H1 (cell line): ENCODE measurements at places on chromosomes 3 and 15. TPM values are rescaled to one million over a fixed set of nuclear protein-coding genes. Genes with fewer than 3 reads are reported as not detected.

EPHB1 gene
- total RNA-seq: 5.9 TPM in 2 replicates

AMT gene
- total RNA-seq: 44.3 and 46.5 TPM in 2 replicates

DUOXA1 gene
- not detected in 2 replicates for total RNA-seq

CP gene
- 2.1 and 2.6 TPM in 2 replicates for total RNA-seq

PLA2G4F gene
- not detected in 2 replicates for total RNA-seq

- no peaks in the 10 kb centered on the region for H3K27me3 ChIP-seq
- H3K4me3 ChIP-seq: no peak overlapping the region
- no peaks in the 10 kb centered on the region for H3K36me3 ChIP-seq
- peaks cover 7% of the 10 kb centered on the region; the same call in 1 of the 2 replicates for H3K4me1 ChIP-seq
Observed at GRCh38 chr3:64796607-64797399, 109.0 kb upstream of the ADAMTS9 start.

- no peak overlapping the region for H3K4me3 ChIP-seq
- H3K36me3 ChIP-seq: no peaks in the 10 kb centered on the region
- no peaks in the 10 kb centered on the region for H3K27me3 ChIP-seq
- H3K27ac ChIP-seq: no peak overlapping the region
- no peak for DNase-seq
Observed at GRCh38 chr15:70180186-70180875, 82.6 kb upstream of the TLE3 start.

GRCh38 chr3:177220136-177220974 lies 23.1 kb upstream of the TBL1XR1 start:
- DNase-seq: no peak
- H3K4me1 ChIP-seq: no peaks in the 10 kb centered on the region
- H3K27me3 ChIP-seq: no peaks in the 10 kb centered on the region

- no peaks in the 10 kb centered on the region for H3K27me3 ChIP-seq
- H3K27ac ChIP-seq: no peak overlapping the region
- no peak overlapping the region for H3K4me3 ChIP-seq
- H3K4me1 ChIP-seq: no peaks in the 10 kb centered on the region
- no peak for DNase-seq
Observed at GRCh38 chr3:148606979-148607378, 90.7 kb upstream of the AGTR1 start.

DNA sequence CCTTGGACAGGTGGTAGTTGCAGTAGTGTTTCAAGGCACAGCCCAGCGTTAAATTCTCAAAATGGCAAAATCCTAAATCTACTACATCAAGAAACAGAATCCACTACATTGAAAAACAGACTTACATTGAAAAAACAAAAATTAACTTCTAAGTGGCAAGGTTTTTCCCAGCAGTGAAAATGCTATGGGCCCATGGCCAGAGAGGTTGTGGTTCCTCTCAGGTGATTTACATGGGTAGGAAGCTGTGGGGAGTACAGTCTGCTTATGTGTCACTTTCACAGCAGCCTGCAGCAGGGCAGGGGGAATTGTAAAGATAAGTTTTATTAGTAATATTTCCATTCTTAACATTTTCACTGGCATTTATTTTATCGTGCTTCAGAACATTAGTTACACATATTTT lies 24.9 kb downstream of the TTC14 start:
- DNase-seq: no peak
- no peak overlapping the region for H3K4me3 ChIP-seq
- H3K27me3 ChIP-seq: no peaks in the 10 kb centered on the region

- DNase-seq: no peak
- peaks cover 5% of the 10 kb centered on the region; the same call in 1 of the 2 replicates for H3K4me1 ChIP-seq
- no peaks in the 10 kb centered on the region for H3K36me3 ChIP-seq
Observed at GRCh38 chr15:35522061-35522460, 23.9 kb downstream of the DPH6 start.

DNA sequence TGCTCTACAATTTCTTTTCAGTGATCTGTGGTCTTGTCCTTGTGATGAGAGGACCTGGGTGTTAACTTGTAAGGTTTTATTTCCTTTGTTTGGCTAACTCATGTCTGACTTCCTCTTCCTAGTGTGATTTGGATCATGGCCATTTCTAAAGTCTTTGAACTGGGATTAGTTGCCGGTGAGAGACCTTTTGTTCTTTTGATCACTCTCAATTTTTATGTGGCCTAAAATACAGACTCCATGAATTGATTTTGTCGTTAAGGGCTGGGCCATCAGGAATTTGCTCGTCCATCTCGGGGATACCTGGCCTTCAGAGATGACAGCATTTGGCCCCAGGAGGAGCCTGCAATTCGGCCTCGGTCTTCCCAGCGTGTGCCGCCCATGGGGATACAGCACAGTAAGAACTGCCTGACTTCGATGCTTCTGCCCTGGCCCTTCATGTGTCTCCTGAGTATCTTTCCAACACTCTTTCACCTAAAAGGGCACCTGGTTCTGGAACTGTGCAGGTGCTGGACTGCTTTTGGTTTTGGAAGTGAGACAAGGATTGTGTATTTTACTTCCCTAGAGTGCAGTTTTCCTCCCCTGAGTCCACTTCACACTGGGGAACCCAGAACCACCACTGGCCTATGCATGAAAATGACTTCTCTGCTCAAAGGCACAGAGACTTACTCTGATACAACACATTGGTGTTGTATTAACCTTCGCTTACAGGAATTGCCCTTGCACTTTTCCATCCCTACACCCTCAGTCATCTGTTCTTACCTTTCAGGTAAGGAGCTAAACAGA lies 13.1 kb upstream of the LRRC2 start:
- peaks cover 56% of the 10 kb centered on the region for H3K36me3 ChIP-seq
- H3K4me3 ChIP-seq: peak overlapping the region; percentile 61
- no peak for DNase-seq

GRCh38 chr15:82646250-82647044 lies 716 bp downstream of the CPEB1 start:
- peak; percentile 76 for DNase-seq
- H3K36me3 ChIP-seq: peaks cover 6% of the 10 kb centered on the region; the same call in 1 of the 2 replicates
- no peak overlapping the region; the same call in 1 of the 2 replicates for H3K4me3 ChIP-seq
- H3K27me3 ChIP-seq: peaks cover 46% of the 10 kb centered on the region

DNA sequence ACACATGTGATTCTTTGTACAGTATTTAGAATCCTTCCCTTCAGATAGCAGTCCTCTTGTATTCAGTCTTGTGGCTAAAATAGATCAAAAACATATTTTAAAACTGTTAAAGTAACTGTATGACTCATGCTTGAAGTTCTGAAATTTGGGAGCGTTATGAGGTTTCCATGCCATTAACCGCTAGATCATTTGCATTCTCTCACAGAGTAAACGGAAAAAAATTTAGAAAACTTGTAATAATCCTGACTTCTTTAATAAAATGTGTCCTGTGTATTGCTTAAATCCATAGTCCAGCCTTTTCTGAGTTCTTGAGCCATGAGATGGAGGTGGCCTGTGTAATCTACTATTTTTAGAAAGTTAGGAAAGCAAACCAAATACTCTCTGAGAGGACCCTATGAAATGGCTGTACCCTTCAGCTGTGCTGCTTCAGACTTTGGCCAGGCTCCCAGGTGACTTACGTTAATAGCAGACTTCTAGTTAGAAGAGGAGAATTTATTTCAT lies 33.8 kb downstream of the MBNL1 start:
- H3K27me3 ChIP-seq: no peaks in the 10 kb centered on the region
- DNase-seq: no peak
- no peaks in the 10 kb centered on the region for H3K36me3 ChIP-seq
- H3K4me3 ChIP-seq: no peak overlapping the region
- peaks cover 10% of the 10 kb centered on the region for H3K4me1 ChIP-seq

- H3K27ac ChIP-seq: no peak overlapping the region
- H3K4me3 ChIP-seq: no peak overlapping the region
- no peaks in the 10 kb centered on the region for H3K27me3 ChIP-seq
- DNase-seq: no peak
Observed at GRCh38 chr3:146473726-146474125, 4.4 kb upstream of the PLSCR2 start.

DNA sequence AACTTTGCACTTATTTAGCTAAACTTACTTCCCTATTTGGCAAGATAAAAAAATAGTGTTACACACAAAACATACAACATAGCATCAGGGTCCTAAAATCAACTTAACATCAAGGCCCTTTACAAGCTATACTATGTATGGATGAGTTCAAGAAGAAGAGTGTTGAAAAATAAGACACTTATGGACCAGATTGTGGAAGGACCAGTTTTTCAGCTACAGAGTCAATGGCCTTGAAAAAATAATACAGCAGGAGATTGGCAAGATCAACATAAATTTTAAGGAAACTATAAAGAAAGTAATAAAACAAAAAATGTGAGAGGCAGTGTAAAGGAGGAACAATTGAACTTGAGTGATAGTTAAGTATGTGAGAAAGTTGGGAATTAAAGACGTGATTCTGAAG lies 66.3 kb upstream of the BBX start:
- H3K27ac ChIP-seq: no peak overlapping the region
- H3K4me3 ChIP-seq: no peak overlapping the region
- H3K4me1 ChIP-seq: no peaks in the 10 kb centered on the region
- no peak for DNase-seq

GRCh38 chr3:104810896-104811295 lies 555.8 kb upstream of the ALCAM start:
- DNase-seq: no peak
- H3K27me3 ChIP-seq: no peaks in the 10 kb centered on the region
- peaks cover 4% of the 10 kb centered on the region; the same call in 1 of the 2 replicates for H3K4me1 ChIP-seq

DNA sequence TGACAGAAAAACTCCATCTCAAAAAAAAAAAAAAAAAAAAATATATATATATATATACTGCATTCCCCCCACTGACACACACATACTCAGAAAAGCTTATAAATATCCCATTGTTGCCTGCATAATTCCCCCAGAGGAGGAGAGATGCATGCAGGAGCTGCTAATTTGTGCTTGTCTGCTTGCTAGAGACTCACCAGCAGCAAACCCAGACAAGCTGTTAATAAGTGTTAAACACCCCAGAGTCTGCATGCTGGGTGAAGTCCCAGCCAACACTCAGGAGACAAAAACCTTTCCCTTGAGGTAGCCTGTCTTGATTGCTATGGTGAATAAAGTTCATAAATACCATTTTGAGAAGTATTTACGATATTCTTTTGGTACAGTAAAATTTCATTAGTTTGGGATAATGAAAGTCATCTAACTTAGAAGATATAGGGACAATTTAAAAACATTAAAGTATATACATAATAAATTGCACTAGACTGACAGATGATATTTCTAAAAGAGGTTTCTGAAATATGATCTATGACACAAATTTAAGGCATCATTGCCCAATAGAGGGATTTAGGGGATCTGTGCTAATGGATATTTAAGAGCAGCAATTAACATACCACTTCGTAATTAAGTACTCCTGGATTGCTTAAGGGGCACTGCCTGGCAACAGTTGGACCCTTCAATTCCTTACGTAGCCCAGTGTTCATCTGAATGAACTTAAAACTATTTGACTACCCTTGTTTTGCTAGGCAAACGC lies 400.0 kb upstream of the C2CD4B start:
- peaks cover 14% of the 10 kb centered on the region for H3K4me1 ChIP-seq
- DNase-seq: no peak
- no peaks in the 10 kb centered on the region for H3K36me3 ChIP-seq
- no peaks in the 10 kb centered on the region for H3K27me3 ChIP-seq
- no peak overlapping the region for H3K4me3 ChIP-seq
- no peak overlapping the region for H3K27ac ChIP-seq

- H3K27me3 ChIP-seq: peaks cover 78% of the 10 kb centered on the region
- H3K4me3 ChIP-seq: peak overlapping the region; percentile 43
- DNase-seq: no peak
- no peak overlapping the region for H3K27ac ChIP-seq
- H3K36me3 ChIP-seq: no peaks in the 10 kb centered on the region
Observed at GRCh38 chr15:79091204-79091867, 756 bp upstream of the RASGRF1 start.
